ENCODE measurements at places on chromosomes 12 and 14.

GRCh38 chr14:103836976-103837725 is 10.2 kb downstream of the PPP1R13B start:
- DNase-seq: no peak

DNA sequence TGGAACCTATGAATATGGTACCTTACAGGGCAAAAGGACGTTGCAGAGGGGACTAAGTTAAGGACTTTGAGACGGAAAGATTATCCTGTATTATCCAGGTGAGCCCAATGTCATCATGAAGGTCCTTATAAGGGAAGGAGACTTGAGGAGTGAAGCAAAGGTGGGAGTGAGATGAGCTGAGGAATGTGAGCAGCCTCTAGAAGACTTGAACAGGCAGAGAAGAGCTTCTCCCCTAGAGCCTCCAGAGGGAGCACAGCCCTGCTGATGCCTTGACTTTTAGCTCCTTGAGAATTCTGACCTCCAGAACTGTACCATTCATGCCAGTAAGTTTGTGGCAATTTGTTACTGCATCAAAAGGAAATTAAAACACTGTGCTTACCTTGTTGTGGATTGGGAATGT is 41.8 kb upstream of the DCD start:
- no peak for DNase-seq

DNA sequence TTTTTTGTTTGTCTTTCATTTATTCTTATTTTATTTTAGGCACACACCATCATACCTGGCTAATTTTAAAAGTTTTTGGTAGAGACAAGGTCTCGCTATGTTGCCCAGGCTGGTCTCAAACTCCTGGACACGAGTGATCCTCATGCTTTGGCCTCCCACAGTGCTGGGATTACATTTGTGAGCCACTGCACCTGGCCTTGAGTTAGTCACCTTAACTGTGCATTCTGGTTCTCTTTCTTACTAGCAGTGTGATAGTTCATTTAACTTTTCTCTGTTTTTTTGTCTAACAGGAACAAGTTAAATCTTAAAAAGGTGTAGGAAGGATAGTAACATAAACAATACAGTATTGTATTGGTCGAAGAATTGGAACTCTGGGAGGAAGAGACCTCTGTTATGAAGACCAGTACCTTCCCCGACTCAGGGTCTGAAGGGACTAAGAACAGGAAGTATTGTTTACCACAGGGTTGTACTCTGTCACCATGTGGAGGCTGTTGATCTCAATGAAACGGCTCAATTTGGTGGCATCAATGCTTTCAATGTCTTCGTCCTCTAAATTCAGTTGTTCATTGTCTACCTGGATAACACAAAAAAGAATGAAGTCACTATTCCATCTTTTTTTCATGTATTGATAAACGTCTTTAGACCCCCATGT is 17.7 kb downstream of the ERP27 start:
- DNase-seq: no peak

- no peak for DNase-seq
These were observed 160.1 kb downstream of the SRGAP1 start for GRCh38 chr12:64004641-64005040.

DNA sequence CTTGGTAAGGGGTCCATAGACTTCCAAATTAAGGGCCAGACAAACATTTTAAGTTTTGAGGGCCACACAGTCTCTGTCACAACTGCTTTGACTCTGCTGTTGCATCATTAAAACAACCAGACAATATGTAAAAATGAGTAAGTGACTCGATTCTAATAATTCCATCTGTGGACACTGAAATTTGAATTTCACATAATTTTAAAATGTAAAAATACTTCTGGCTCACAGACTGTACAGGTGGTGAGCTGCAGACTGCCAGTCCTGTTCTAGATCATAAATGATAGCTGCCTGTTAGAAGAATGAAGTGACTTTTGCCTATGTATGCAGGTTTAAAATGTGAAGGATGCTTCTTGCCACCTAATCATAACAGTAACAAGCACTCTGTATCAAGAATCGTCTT is 15.7 kb downstream of the NUDT4 start:
- no peak for DNase-seq

GRCh38 chr12:118432812-118433545 is 56.6 kb downstream of the SUDS3 start:
- DNase-seq: no peak

DNA sequence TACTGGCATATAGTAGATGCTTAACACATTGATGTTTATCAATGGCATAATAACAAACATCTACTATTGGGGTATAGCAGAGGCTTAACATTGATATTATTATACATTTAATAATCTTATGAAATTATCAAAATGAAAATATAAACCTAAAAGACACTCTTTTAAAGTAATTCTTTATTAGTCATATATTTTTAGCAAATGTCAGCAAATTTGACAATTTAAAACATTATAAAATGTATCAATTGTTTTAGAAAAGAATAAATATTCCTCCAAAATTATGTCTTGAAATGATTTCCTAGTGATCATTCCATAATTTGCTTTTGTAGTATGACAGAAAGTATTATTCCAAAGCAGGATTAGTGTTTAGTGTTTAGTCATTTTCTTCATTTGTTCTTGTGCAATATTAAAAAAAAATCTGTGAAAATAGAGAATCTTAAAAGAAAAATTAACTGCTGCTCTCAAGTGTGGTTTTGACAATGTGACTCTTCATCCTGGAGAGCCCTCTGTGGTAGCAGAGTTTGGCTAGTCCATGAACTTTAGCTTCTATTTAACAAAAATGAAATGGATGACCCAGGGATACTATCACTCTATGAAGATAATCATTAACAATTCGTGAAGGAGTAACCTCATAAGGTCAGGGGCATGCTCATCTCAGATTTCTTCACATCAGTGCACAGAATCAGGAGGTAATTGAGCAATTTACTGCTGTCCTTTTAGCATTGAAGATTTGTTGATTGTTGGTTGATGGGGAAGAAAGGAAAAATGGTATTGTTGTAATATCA is 1018.5 kb downstream of the LRFN5 start:
- no peak for DNase-seq

DNA sequence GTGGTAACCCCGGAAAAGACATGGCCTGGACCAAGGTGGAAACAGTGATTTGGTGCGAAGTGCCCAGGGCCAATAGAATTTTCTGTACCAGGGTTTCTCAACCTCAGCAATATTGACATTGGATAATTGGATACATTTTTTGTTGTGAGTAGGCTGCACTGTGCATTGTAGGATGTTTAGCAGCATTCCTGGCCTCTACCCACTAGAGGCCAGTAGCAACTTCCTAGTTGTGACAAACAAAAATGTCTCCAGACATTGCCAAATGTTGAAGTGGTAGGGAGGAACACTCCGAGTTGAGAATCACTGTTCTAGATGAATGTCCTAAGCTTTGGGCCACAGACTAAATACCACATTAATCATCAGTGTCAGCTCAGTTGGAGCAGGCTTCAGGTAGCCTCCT is 6.2 kb upstream of the CGRRF1 start:
- DNase-seq: no peak

DNA sequence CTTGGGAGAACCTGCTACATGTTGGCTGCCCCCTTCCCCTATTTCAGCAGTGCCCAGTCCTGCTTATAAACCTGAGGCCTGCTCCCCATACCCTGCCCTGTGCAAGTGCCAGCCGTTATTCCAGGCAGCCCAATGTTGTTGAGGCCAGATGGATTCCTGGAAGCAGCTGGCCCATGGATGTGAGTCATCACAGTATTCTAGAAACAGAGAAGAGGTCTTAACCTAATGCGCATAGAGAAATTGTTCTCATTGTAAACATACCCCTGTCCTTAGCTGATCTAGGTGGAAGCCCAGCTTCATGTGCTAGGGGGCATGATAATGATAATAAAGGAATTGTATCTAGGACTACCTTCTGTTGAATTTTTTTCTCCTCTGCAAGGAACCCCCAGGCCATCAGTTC is 69.7 kb downstream of the TSPAN11 start:
- peak; percentile 79 for DNase-seq

DNA sequence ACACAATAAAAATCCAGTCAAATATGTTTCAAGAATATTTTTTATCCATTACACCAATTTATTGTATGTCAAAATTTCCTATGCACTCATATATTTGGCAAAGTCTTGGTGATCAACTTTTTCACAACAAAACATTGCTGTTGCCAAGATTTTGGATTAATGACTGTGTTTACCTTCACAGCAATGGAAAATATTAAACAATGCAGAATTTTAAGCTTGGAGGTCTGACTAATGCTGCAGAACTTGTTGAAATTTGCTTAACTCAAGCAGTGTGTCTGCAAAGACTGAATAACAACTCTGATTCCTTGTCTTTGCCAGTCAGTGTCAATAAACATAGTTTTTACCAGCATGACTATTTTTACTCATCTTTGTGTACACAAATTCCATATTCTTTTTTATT is 336.4 kb downstream of the CCER1 start:
- no peak for DNase-seq

GRCh38 chr12:81203671-81204204 is 125.9 kb downstream of the ACSS3 start:
- DNase-seq: no peak

DNA sequence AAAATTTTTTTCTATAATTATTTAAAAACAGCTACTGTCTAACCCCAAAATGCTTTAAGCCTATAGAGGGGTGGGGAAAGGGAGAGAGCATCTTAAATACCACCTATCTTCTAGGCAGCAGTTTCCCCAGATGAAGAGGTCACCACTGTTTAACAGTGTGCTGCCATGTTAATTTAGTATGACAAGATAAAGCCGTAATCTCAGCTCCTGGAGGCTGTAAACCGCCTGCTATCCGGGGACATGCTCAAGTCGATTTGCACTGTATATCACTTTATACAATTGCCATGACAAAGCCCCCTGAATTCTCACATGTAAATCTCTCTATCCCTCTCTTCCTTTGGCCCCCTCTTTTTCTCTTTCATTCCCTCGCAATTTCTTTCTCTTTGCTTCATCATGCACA is 68.5 kb downstream of the SOX5 start:
- DNase-seq: no peak

DNA sequence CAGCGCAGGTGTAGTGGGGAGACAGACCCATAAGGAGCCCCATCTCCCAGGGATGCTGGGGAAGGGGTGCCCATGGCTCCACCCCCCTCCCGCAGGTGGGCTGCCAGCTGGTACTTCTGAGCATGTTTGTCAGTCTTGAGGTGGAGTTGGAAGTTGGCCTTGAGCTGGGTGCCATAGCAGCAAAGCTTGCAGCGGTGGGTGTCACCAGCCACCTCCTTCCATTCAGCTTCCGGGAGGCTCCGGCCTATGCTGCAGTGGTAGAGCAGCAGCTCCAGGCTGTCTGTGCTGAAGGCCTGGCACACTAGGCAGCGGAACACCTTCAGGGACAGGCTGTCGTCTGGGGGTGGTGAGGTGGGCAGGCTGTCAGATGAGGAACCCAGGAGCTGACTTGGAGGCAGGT is 18.9 kb downstream of the ZFHX2 start:
- DNase-seq: no peak

- no peak for DNase-seq
These were observed 32.9 kb downstream of the MEG3 start for GRCh38 chr14:100858838-100859220.

DNA sequence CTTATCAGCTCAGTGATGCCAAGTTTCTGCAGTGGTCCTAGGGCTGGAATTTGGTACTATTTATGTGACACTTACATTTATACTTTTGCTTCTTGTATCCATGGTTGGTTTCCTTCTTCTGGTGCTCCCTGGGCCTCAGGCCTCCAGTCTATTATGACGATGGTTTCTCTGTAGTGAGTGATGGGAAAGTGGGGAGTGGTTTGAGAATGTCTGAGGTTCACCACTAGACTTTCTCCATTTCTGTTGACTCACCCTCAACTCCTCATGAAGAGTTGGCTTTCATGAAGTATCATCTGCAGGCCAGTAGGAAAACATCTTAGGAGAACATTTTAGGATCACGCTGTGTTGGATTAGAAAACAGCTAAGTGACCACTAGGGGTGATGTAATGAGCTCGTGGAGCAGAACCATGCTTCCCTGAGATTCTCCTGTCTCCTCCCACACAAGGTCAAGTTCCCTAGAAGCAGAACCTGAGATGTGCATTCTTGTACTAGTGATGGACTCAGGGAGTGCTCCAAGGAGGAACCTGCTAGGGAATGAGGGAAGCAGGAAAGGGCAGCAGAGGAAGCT is 32.1 kb downstream of the RPH3A start:
- no peak for DNase-seq

DNA sequence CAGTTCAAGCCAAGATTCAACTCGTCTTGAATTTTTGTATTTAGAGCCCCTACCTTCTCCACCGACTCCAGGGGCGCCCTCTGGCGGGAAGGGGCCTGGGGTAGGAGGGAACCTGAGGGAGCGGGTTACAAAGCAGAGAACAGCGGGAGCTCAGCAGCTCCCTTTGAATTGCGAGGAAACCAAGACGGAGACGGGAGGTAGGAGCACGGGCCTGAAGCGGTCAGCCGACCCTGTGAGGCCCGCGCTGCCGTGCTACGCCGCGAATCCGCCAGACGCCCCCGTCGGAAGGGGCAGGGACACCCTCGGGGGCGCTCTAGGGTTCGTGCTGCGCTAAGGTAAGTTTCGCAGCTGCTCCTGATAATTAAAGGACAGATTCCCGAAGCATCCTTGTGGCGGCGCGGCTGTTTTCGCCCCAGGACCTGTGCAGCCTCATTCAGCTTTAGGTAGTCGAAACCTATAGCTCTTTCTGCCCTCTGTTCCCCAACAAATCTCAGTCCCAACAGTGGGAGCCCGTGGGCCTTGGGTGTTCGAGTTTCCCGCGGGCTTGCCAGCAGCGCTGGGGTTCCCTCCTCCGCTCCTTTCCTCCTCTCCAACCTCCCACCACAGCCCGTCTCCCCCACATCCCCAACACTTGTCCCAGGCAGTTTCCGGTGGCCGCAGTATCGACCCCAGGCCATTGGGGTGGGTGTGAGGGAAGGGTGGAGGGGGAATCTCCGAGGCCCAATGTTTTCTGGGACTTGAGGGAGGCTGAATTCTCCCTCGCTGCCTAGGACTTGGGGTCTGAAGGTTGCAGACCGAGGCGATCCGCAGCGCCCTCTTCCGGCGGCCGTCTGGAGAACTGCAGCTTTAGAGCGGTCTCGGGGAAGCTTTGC is 5.1 kb upstream of the NKX2-1 start:
- DNase-seq: peak; percentile 79

GRCh38 chr12:63164911-63165310 is 13.9 kb upstream of the AVPR1A start:
- no peak for DNase-seq

DNA sequence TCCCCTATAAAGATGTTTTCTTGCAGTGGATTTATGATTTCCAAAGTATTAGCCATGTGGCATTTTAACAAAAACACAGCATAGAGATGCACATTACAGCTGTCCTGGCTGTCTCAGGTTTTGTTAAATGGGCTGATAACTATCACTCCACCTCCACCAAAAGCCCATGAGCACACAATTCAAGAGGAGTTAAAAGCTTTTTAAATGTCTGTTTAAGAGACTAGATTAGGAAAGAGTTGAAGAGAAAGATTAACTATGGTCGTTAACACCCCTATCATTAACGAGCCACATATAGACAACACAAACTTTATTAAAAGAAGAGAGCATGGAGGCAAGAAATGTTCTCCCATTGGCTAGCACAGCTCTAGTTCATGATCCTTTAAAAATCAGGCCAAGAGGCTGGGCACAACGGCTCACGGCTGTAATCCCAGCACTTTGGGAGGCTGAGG is 14.5 kb downstream of the CBX5 start:
- no peak for DNase-seq

GRCh38 chr12:122123761-122124145 is 45.2 kb downstream of the MLXIP start:
- no peak for DNase-seq

GRCh38 chr12:128737292-128737966 is 86.3 kb downstream of the SLC15A4 start:
- no peak for DNase-seq

- no peak for DNase-seq
These were observed 86.6 kb downstream of the PPP1R12A start for GRCh38 chr12:79848339-79848738.

GRCh38 chr14:73463411-73463810 is 5.1 kb upstream of the NUMB start:
- no peak for DNase-seq

- no peak for DNase-seq
These were observed 185.3 kb downstream of the KIF26A start for GRCh38 chr14:104323551-104324175.
